M059J (cell line): ENCODE measurements at places on chromosomes 5 and 9.
A peak's percentile ranks its signal among the peaks of the same experiment; 100 is the strongest.

- no peak for DNase-seq
These were observed 68.0 kb downstream of the HINT1 start for GRCh38 chr5:131096774-131097710.

DNA sequence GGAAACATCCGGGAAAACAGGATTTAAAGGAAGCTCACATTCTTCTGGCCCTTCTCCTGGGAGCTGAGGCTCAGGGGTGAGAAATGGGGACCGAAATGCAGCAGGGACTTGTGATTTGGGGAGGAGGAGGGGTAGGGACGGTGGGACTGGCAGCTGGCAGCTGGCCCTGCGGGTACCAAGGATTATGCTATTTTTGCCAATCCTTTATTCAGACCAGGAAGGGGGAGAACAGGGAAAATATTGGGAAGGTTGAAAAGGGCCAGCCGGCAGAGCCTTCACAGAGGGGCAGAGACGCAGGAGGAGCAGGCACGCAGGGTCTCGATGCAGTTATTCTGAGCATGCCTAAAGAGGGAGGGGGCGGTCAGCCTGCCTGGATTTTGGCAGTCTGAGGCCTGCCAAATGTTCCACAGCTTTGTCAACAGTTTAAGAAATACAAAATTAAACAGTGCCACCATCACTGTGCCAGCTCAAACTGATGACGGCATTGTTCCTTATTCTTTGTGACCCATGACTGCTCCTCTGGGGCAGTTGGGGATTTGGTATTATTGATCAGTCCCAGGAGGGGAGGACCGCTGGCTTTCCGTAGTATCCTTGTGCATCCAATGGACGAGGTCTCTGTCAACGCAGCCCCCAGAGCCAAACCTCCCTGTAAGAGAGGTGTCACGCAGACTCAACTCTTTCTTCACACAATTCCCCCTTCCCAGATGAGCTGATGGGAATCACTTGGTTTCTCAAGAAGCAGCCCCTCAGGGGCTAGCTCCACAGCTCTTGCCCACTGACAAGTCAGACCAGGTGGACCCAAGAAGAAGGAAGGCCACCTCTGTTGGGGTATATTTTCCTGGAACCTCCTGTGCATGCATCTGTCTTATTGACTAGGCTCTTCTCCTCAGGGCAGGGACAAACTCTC lies 553.3 kb downstream of the BNC2 start:
- DNase-seq = no peak

DNA sequence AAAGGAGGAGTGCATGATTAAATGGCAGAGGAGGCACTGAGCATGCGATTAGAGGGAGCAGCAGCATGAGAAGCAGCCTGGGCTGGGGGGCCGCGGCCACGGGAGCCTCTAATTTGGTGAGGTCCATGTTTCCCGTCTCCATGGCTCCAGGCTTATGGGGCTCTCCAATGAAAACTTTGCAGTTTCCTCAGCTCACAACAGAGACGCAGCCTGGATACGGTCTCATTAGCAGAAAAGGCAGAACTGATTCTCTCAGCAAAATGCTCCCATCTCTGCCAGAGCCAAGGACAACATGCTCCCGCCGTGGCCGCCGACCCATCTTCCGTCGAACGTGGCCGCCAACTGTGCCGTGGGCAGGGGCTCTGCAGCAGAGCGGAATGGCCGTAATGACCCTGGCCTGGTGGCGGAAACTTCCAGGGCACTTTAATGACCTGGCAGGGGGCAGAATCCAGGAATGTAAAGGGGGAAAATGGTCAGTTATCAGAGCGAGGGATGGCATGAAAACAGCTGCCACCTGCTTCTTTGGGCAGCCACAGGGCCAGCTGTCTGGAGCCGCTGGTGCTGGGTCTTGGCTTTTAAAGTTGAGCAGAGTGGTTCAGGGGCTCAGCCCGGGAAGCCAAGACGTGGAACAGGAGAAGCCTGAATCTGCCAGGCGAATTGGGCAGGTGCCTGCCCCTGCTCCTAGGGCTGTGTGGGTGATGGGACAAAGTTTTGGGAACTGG lies 76.5 kb downstream of the COL5A1 start:
- no peak for DNase-seq

DNA sequence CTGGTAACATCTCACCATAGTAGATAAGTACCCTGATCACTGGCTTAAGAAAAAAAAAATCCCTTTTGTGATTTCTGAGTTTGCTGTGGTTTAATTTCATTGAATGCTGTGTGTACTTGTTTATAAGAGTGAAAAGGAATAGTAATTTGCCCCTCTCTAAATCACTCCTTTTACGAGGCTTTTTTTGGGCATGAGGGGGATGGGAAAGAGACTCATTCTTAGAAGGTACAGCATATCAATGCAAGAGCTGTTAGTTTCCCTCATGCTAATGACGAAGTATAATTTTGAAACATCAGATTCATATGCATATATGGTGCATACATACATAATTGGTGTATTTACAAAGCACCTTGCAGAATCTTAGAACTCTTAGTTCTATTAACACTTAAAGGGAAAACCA lies 2.4 kb upstream of the SLC44A1 start:
- no peak for DNase-seq

DNA sequence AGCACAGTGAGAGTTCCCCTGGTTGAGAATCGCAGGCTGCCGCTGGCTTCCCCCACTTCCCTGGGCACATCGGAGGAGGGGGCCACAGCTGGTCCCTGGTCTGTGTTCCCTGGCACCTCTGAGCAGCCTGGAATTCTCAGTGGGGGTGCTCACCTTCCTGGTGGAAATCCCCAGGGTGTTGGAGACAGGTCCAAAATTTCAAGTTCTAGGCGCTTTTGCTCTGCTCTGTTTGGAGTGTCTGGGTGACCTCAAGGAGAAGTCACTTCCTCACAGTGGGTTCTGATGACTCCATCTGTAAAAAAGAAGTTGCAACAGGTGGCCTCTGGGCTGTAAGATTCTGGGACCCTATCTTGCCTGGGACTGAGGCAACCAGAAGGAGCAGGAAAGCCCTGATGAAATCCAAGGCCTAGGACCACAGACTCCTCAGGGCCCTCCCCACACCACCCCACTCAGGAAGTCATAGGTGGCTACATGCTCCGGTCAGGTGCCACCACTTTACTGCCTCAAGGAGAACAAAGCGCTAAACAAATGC lies at the start of gene TRAF1:
TSS of gene TRAF1 (minus strand) at position 400 of the 532 bp plus-strand sequence. CDS start 721 bp downstream, outside the sequence.
- no peak for DNase-seq

DNA sequence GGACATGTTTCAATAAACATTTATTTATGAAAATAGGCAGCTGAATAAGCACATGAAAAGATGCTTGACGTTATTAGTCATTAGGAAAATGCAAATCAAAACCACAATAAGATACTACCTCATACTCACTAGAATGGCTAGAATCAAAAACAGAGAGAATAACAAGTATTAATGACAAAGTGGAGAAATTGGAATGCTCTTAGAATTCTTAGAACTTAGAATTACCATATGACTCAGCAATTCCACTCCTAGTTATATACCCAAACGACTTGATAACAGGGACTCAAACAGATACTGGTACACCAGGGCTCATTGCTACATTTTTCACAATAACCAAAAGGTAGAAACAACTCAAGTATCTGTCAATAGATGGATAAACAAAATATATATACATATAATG lies 15.1 kb upstream of the TRIM36 start:
- DNase-seq = peak; percentile 58

DNA sequence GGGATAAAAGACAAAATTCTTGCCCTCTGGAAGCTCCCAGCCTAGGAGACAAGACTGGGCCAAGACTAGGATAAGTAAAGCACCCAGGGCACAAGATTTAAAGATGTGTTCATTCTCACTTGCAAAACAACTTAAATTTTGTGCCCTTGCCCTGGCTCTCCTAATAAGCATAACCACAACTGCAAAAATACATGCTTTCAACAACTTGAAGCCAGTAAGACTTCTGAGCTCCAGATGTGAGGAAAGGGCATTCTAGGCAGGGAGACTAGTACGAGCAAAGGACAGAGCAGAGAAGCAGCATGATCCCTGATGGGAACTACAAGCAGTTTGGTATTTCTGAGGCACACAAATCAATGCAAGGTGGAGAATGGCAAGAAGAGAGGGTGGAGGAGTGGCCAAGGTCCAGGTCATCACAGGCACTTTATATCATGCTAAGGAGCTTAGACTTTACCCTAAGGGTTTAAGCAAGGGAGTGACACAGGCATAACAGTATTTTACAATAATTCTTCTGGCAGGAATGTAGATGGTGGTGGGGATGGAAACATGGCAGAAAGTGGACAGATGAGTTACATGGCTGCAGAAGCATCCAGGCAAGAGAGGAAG lies 30.1 kb upstream of the SIL1 start:
- no peak for DNase-seq

DNA sequence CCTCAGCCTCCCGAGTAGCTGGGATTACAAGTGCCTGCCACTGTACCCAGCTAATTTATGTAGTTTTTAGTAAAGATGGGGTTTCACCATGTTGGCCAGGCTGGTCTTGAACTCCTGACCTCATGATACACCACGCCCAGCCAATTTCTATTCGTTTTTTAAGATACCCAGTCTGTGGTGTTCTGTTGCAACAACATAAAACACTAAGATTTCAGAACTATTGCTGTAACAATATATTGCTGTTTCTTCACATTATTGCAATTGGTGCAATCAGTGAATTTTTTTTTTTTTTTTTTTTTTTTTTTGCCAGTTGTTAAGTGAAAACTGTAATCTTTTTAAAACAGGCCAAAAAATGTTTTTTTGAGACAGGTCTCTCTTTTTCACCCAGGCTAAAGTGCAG lies 9.9 kb downstream of the SRP19 start:
- no peak for DNase-seq

GRCh38 chr5:133396814-133397213 lies 215.5 kb downstream of the FSTL4 start:
- DNase-seq = no peak

- no peak for DNase-seq
These were observed 125.9 kb downstream of the LHFPL2 start for GRCh38 chr5:78522476-78523260.

DNA sequence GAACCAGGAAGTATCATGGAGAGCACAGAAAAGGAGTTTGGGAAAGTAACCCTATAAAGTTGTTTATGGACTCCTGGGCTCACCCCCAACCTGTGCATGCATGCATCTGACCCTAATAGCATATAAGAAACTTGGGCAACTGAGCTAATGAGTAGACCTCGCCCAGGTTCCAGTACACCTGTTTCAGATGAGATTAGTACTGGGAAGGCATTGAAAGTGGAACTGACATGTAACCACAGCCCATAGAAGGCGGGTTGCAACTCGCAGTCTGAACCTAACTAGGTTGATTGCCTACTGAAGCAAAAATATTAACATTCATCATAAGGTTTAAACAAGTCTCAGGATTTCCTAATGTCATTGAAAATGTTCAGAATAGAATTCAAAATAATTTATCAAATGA lies 87.0 kb downstream of the WNK2 start:
- DNase-seq = no peak

DNA sequence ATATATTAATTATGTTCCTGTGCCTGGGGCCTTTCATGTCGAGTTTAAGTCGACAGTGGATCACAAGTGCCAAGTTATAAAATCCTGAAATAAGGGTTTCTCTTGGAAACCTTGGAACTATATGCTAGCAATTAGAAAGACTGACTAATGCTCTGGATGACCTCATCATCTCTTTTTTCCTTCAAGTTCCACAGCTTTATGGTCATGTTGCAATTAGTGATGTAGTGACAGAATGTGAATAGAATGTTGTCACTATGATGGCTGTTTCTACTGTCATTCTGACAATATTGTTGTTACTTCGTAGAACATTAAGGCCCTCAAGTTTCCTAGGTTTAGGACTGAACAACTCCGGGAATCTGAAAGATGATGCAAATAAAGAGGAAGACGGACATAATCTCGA lies 368.0 kb upstream of the SEMA6A start:
- no peak for DNase-seq

DNA sequence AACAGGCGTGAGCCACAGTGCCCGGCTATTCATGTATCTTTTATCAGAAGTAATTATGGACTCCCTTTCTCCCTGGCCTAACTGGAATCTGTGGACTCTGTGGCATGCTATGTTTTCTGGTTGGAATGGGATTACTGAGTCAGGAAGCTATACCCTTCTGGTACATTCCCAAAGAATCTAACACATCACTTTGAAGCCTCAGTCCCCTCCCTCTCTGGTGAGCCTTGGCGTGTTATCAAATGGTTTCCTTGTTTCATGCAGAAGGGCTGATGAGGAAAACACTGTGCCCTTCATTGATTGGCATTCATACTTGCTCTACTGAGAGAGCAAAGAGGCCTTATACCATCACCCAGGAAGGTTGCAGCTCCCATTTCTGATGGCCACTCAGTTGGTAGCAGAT lies 22.9 kb downstream of the C5orf15 start:
- DNase-seq = no peak

DNA sequence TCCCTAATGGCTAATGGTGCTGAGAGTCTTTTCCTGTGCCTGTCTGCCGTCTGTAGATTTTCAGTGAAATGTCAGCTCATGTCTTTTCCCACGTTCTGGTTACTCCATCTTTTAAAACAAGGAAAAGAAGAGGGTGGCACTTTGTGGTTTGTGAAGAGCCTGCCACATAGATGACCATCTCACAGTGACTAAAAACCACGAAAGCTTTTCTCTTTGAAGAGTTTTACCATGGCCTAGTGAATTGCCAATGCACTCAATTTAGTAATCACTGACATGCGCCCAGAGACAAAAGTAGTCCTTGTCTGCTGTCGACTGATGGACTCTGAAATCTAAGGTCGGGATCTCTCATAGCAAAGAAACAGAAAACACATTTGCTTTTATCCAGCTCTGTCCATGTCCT lies 50.4 kb downstream of the SPATA31C2 start:
- peak; percentile 68 for DNase-seq

DNA sequence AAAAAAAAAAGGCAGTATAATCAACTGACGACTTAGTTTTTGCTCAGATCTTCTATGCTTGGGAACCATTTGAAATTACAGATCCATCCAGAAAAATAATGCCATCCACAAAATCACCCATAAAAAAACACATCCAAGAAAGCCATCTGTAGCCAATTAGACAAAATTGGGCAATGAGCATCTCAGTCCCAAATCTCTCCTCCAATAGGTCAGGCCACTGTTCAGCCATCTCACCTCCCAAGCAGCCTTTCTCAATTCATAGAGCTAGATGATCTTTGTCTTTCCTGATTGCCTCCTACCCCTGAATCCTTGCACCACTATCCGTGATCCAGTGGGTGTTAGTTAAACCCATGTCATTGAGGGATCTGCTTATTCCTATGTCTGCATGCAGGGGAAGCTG lies 139.6 kb downstream of the SCAMP1 start:
- no peak for DNase-seq
